CD8-positive, alpha-beta T cell (primary cell): ENCODE measurements at places on chromosomes 6 and 20. TPM values are rescaled to one million over a fixed set of nuclear protein-coding genes. Genes with fewer than 3 reads are reported as not detected.

DNA sequence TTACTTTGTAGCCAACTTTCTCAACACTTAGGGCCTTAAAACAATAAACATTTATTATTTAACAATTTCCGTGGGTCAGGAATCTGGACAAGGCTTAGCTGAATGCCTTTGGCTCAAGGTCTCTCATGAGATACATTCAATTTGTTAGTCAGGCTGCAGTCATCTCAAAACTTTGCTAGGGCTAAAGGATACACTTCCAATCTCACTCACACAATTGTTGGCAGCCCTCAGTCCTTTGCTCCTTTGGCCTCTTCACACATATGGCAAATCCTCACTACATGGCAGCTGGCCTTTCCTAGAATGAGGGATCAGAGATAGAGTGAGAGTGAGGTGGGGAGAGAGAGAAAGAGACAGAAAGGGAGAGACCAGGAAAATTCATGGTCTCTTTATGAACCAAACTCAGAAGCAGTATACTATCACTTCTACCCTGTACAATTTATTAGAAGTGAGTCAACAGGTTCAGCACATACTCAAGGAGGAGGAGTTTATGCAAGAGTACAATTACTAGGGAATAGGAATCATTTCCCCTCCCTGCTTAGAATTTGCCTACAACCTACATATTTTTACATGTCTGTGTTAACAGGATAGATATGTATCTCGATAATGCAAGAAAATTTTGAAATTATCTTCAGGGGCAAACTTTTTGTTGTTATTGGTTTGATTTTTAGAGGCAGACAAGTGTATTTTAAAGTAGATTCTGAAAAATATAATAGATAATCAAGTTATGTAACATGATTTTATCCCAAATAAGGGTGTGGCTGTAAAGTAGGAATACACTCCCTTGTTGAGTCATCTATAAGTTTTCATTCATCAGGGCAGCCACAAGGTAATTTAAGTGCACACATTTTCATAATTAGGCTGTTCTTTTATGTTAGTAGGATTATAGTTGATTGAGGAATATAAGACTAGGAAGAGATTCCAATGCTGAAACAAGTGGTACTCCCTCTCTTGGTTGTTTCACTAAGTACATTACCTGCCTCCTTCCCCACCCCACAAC, 85.9 kb upstream of the HMGCLL1 start:
- no peak for DNase-seq

DNA sequence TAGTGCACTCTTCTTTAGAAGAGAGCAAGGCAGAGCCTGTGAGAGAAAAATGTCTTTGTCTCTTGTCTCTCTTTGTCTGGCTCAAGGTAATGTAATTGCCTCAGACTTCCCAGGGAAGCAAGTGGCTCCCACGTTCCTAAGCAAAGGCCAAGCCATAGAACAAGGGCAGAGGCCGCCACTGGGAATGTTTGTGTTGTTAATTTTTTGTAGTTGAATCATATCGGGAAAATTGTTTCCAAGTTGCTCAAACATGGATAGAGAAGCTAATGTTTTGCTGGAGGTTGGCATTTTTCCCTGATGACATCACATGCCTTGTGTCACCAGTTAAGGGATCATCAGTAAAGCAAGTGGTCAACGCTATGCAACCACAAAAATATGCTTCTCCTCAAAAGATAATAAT, 211.5 kb upstream of the FOXA2 start:
- DNase-seq = no peak

DNA sequence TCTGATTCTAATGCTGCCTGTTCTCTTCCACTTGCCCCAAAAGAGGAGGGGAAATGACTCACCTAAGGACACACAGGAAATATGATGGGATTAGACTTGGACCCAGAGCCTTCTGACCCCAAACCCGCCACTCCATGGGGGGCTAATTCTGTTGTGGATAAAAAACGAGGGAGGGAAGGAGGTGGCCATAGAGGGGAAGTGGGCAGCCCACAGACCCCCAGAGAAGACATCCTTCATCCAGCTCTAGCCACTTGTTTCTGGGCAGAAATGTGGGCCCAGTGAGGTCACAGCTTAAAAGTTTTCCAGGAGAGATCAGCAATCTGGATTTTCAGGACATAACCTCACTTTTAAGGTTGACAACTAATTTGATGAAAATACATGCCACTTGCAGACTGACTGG, 202.1 kb downstream of the ANKRD60 start:
- no peak for DNase-seq

GRCh38 chr6:156420172-156420993, 356.8 kb upstream of the ARID1B start:
- no peak for DNase-seq

DNA sequence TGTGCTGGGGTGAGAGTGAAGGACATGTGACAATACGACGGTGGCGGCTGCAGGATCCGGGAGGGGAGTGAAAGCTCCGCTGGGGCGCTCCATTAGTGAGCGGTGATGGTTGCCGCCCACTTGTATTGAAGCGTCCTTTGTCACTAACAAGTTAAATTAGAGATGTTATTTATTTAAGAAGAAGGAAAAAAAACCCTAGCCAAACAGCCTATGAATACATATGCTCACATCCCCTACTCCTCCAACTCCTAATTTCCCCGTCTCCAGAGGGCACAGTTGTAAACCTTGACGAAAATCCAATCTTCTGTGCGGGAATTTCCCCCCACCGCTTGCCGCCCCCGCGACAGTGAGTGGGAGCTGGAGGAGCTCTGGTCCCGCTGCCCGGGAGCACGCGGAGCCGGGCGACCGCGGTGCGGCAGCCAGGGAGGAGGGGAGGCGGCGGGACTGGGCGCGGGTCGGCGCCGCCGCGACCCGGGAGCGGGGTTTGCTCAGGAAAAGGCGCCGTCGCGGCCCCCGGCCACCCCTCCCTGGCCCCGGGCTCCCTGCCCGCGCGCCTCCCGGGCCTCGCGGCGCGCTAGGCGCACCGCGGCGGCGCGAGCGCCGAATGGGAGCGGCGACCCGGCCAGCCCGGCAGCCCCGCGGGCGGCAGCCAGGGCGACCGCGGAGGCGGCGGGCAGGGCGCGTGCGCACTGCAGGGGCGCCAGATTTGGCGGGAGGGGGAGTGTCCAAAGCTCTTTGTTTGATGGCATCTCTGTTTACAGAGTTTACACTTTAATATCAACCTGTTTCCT, at the start of gene MYB:
Gene MYB, plus strand, starts transcription at position 767 of the 791 bp plus-strand sequence. CDS start 206 bp downstream, outside the sequence.
- DNase-seq = peak; percentile 84

- no peak for DNase-seq
Observed at GRCh38 chr6:130420911-130421310, 55.1 kb downstream of the TMEM200A start.

GRCh38 chr6:5191222-5191621, 69.5 kb downstream of the LYRM4 start:
- no peak for DNase-seq

DNA sequence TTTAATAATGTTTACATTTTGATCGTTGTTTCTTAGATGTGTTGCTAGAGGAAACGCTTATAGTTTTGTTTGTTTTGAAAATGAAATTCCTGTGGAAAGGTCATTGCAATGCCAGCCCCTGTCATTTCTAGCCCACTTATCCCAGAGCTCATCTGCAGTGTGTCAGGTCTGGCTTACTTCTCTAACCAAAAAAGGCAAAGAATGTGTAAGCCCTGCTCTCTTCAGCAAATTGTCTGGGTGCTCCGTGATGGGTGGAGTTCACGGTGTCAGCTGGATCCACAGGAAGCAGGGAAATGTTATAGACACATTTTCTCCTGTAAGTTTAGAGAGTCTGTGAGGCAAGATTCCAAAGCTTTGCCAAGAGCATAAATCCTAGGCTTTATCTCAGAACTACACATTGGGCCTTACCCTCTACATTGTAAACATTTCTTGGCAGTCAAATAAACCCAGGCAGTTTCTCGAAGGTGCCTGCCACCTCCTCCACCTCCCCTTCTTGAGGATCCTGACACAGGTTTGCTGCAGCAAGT, 50.9 kb downstream of the RPRD1B start:
- DNase-seq = no peak

GRCh38 chr20:50245498-50246366, 55.1 kb downstream of the CEBPB start:
- DNase-seq = no peak

- DNase-seq = no peak
Observed at GRCh38 chr20:59007665-59008511, 834 bp upstream of the CTSZ start.

GRCh38 chr20:9200196-9200595, 131.3 kb downstream of the PLCB4 start:
- no peak for DNase-seq

DNA sequence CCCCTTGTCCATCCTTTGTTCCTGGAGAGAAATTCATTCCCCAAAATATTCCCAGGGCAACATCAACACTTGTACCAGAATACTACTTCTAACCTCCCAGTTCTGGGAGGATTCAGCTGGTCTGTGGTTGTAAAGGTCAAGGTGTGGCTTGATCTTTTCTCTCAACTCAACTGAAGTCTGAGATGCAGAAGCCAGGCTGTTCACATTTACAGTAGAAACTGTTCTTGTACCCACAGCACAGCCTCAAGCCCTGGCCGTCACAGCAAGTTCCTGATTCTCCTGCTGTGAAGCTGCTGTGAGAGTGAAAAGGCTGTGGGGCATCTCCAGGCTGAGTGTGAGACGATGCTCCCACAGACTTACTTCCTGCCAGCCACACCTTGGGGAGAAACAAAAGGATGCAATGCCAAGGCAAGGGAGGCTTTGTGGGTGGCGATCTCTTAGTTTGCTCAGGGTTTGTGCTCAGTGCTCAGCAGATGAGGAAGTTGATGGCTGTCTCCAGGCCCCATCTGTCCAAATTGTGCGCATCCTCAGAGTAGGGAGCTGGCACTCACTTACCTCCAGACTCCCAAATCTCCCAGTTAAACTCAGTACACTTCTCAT, 143.9 kb upstream of the FOXA2 start:
- no peak for DNase-seq

- no peak for DNase-seq
Observed at GRCh38 chr20:46581391-46581790, 30.9 kb upstream of the OCSTAMP start.

- DNase-seq = no peak
Observed at GRCh38 chr6:108689272-108690161, 128.8 kb downstream of the FOXO3 start.

- no peak for DNase-seq
Observed at GRCh38 chr6:146923205-146923833, 280.9 kb upstream of the STXBP5 start.

GRCh38 chr20:10344953-10345352, 89.1 kb downstream of the MKKS start:
- DNase-seq = no peak

GRCh38 chr20:50286609-50287008, 96.0 kb downstream of the CEBPB start:
- no peak for DNase-seq

GRCh38 chr20:37657924-37658804, 35.7 kb upstream of the CTNNBL1 start:
- no peak for DNase-seq

GRCh38 chr20:62627901-62628612, 14.2 kb upstream of the SLCO4A1 start:
- no peak for DNase-seq

DNA sequence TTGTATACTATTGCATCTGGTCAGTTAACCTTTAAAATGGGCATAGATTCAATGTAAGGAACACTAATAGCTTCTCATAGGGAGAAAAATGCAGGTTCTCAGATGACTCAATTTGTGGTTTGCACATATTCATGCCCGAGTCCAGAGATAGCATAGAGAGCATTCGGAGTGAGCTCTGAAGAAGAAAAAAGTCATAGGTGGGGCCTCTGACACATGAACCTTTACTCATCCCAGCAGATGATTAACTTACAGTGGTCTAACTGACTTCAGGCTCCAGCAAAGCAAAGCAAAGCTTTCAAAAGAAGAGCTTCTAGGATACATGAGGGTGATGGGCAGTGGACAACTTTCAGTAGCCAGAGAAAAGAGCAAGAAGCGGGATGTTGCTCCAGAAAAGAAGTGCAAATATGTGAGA, 55.3 kb upstream of the BTN3A2 start:
- DNase-seq = no peak

DNA sequence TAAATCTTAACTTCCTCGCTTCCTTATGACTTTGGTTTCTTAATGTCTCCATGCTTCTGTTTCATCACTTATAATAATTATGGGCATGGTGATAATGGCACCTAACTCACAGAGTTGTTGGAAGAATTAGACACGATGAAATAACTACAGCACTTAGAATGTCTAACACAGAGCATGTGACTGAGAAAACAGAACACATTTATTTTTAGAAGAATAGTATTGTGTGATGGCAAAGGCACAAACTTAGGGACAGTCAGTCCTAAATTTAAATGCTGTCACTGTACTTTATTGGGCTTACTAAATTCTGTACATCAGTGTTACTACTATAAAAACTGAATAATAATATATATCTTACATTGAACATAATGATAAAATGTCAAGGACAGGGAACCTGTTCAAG, 391.1 kb upstream of the JAG1 start:
- DNase-seq = no peak

DNA sequence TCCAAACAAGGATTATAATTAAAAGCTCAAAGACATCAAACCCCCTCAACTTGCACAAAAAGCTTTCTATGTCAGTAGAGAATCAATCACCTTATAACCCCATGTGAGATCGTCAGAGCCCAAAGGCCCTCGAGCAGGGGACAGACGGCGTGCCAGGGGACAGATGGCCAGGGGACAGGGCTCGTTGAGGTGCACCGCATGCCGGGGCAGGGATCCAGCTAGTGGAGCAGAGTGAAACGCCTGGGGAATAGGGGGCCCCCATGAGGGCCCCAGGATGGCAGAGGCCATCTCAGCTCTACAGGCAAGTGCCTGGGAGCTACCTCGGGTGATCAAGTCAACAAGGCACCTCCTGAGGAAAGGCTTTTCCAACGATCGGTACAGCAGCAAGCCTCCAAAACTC, 28.6 kb downstream of the DIDO1 start:
- no peak for DNase-seq

DNA sequence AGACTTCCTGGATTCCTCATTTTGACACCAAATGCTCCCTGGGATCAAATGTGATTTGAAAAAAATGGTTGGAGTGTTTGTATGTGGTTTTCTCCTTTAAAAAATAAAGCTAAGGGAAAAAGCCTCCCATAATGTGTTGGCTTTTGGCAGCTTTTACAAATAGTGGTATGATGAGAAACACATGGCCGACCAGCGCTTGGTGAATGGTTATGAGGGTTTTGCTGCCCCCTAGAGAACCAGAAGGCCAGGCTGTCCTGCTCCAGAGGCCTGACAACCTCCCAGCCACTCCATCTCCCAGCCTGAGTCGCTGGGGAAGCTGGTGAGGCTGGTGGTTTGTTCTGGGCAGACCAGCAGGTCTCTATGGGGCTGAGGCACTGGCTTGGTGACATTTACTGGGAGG, 69.3 kb downstream of the CLIC5 start:
- DNase-seq = no peak

TMEM170B gene
- 2.2 TPM for total RNA-seq

EYA2 gene
- total RNA-seq = not detected

ANKRD66 gene
- total RNA-seq = not detected

PI16 gene
- total RNA-seq = 0.24 TPM

CST5 gene
- not detected for total RNA-seq

FAM209A gene
- total RNA-seq = 7.4 TPM

SLC39A7 gene
- total RNA-seq = 9.7 TPM

HECA gene
- total RNA-seq = 231 TPM

KIF16B gene
- total RNA-seq = 4.9 TPM

HTR1B gene
- total RNA-seq = not detected

MAK gene
- total RNA-seq = 0.89 TPM

SEMG1 gene
- total RNA-seq = not detected

MYB gene
- total RNA-seq = 4.7 TPM

MAP1LC3A gene
- 22.4 TPM for total RNA-seq
